ENCODE measurements at places on chromosomes 12 and 14.

GRCh38 chr14:20684662-20685456 lies 499 bp downstream of the RNASE4 start:
- DNase-seq: no peak

GRCh38 chr14:72640911-72641485 lies 252.9 kb downstream of the DPF3 start:
- no peak for DNase-seq

DNA sequence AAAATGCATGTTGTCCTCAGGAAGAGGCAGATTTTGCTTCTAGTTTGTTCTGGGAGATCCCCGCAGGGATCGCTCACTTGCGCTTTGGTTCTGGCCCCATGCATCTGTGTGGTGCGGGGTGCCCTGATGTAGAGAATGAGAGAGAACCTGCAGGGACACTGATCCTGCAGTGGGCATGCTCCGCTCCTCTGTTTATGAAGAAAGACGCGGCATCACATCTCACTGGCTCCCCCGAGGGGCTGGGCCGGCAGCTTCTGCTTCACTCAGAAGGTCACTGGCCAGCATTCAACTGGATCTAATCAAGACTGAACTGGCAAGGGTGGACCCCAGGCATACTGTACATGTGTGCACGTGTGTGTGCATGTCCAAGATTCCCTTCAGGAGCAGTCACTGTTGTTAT lies 164.2 kb downstream of the CALM1 start:
- DNase-seq: no peak

DNA sequence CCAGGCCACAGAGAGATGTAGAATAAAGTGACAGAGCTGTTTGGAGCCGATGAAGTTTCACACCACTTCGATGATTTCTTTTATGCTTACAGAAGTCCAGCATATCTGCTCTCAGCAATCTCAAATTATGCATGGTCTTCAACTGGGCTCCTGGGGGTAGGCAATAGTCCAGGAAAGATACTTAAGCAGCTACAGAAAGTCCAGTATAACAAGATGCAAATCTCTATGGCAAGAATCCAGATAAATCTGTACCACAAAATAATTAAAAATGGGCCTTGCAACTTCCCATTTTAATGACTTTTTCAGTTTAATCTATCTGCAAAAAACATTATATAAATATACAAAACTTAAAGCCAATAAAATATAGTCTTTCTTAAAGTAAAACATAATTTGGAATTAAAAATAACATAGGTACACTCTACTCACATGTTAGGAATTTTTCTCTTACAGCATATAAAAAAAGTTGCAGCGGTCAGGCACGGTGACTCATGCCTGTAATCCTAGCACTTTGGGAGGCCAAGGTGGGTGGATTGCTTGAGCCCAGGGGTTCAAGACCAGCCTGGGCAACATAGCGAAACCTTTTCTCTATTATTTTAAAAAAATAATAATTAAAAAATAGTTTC lies 20.5 kb upstream of the RAD51AP1 start:
- DNase-seq: no peak

- DNase-seq: no peak
These were observed 81.8 kb downstream of the SLC38A1 start for GRCh38 chr12:46187023-46187422.

DNA sequence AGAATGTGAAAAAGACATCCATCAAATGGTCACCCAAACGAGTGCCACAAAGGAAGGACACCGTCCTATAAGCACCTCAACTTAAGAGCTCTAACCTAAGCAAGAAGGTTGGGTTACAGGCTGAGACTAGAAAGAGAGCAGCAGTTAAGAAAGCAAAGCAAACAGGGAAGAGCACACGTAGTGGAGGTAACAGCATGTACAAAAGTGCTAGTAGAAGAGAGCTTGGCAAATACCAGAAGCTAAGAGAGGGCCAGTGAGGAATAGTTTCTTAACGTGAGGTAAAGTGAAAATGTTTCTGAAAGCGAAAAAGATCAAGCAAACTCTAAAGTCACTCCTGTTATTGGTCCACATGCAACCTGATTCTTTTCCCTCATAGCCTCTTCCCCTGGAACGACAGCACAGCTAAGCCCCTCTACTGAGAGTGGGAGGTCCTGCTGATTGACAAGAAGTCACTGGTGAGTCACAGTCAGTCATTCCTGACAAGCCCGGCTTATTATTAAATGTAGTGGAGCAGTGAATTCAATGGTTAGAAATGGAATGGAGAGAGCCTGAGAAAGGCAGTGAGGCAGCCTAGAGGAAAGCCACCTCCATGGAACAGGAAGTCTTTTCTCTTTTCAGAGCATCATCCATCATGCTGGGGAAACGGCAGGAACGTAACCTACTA lies 204.4 kb downstream of the SLC25A21 start:
- DNase-seq: no peak

- DNase-seq: peak; percentile 76
These were observed 584 bp downstream of the VRK1 start for GRCh38 chr14:96797582-96798349.

Data from activated CD8-positive, alpha-beta memory T cell treated with anti-CD3 and anti-CD28 coated beads, Interleukin-2, amount 50 U/mL, for 48 hours (primary cell).